ENCODE measurements at places on chromosomes 3 and 15. TPM values are rescaled to one million over a fixed set of nuclear protein-coding genes. Genes with fewer than 3 reads are reported as not detected.

GRCh38 chr3:462851-463250 is 266.3 kb downstream of the CHL1 start:
- no peaks in the 10 kb centered on the region for H3K4me1 ChIP-seq
- H3K27me3 ChIP-seq, result no peaks in the 10 kb centered on the region
- no peaks in the 10 kb centered on the region for H3K36me3 ChIP-seq
- no peak overlapping the region for H3K4me3 ChIP-seq

The TGFBR2 gene
- 55.3 TPM for total RNA-seq

The NPAP1 gene
- not detected for total RNA-seq

The CD200R1 gene
- total RNA-seq, result 3.5 TPM

The GOLGA8S gene
- 0.07 TPM for total RNA-seq

The TEX9 gene
- total RNA-seq, result 1.8 TPM

The SPTSSB gene
- not detected for total RNA-seq

The PPP1R14D gene
- not detected for total RNA-seq
